ENCODE measurements at places on chromosomes 1 and 21.

DNA sequence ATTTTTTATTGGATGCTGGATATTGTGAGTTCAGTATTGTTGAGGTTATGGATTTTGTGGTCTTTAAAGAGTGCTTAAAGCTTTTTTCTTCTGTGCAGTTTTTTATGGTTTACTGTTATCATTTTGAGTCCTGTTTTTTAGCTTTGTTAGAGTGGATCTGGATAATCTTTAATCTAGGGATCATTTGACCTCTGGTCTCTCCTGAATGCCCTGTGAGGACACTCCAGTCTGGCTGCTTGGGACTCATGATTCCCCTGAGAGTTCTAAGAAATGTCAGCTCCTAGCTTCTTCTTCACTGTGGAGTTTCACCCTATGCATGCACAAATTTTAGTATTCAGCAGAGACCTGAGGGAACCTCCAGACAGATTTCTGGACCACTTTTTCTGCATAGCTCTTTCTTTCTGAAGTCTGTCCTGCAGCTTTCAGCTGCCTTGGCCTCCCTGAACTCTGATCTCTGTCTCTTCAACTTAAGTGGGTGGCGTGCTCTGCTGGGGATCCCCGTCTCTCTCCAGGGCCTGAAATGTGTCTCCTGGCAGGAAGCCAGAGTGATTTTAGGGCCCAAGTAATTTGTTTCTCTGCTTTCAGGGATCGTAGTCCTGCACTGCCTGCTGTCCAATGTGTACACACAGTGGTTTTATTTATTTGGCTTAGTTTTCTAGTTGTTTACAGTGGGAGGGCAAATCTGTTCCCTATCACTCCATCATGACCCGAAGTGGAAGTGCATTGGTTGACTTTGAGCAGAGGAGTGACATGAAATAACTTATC, 14.7 kb downstream of the PEX14 start:
- DNase-seq, result peak; percentile 24
- no peaks in the 10 kb centered on the region for H3K27me3 ChIP-seq
- peaks cover 2% of the 10 kb centered on the region for H3K4me1 ChIP-seq
- no peak overlapping the region for H3K4me3 ChIP-seq

DNA sequence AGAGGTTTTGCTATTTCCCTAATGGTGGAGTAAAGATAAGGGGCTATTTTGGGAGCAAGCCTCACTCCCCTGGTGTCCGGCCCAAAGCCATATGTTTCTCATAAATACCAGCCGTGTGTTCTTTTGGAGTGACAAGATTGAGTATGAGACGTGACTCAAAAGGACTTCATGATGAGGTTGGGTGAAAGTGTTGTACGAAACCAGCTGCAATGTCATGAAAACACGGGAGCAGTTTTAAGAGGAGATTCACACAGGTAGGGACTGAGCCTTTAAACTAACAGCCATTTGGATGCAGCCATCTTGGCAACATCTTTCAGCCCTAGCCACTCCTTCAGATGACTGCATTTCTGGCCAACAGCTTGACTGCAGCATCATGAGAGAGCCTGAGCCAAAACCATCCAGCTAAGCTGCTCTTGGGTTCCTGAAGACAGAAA, 532.3 kb upstream of the USP24 start:
- no peak overlapping the region for H3K4me3 ChIP-seq
- no peak for DNase-seq
- no peaks in the 10 kb centered on the region for H3K4me1 ChIP-seq

GRCh38 chr1:92907949-92908684, 53.1 kb downstream of the DIPK1A start:
- no peaks in the 10 kb centered on the region for H3K4me1 ChIP-seq
- DNase-seq, result peak; percentile 22
- H3K27ac ChIP-seq, result no peak overlapping the region
- H3K4me3 ChIP-seq, result no peak overlapping the region
- no peaks in the 10 kb centered on the region for H3K36me3 ChIP-seq

DNA sequence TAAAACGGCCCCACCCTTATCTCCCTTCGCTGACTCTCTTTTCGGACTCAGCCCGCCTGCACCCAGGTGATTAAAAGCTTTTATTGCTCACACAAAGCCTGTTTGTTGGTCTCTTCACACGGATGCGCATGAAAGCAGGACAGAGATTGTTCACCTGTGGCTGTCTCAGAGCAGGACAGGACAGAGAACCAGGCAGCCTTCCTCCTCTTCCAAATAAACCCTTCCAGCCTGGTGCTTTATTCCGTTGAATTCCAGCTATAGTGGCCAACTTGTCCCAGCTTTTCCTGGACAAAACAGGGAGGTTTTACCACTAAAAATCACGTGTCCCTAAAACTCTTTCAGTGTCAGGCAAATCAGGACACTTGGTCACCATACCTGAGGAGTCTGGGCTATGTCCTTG, 9.5 kb upstream of the DMRTB1 start:
- no peaks in the 10 kb centered on the region for H3K36me3 ChIP-seq
- H3K4me3 ChIP-seq, result no peak overlapping the region
- no peak overlapping the region for H3K27ac ChIP-seq
- peaks cover 6% of the 10 kb centered on the region for H3K4me1 ChIP-seq
- no peak for DNase-seq

- no peaks in the 10 kb centered on the region for H3K4me1 ChIP-seq
- no peak for DNase-seq
These were observed 1471.7 kb upstream of the B3GALT2 start for GRCh38 chr1:194658090-194658439.

DNA sequence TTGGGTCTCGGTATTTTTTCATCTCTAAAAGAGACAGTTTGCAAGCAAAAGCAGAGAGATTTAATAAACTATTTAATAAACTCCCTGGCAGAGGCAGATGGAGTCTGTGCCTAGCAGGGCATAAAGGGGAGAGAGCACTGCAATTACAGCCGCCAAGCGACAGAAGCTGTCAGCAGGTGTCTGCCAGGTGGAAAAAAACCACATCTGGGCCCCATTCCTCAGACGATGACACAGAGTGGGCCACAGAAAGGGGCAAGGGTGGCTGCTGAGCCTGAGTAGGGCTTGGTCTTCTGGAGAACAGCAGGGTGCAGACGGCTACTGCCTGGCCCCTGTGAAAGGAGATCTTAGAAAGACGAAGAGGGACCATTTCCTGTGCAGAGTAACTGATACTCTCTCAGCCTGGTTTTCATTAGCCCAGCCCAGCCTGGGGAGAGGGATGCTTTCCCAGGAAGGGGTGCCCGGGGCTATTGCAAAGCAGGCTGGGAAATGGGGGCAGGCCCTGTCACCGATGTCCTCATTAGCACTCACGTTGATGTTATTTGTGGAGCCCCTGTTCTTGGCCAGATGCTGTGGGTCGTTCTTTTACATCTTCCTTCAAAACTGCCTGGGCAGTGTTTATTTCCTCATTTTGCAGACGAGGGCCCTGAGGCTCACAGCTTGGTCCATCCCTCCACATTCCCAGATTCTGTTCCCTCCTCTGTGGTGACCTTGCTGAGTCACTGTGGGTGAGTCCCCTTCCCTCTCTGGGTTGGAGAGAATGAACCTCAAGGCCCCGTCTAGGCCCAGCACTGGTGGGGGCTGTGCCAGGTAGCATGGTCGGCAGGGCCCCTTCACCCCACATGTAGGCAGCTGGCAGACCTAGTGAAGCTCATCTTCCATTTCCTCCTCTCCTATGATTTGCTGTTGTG, 472.7 kb downstream of the PTPRU start:
- H3K36me3 ChIP-seq, result no peaks in the 10 kb centered on the region
- peak overlapping the region; percentile 98 for H3K27ac ChIP-seq
- DNase-seq, result peak; percentile 64
- H3K27me3 ChIP-seq, result peaks cover 17% of the 10 kb centered on the region
- H3K4me1 ChIP-seq, result peaks cover 41% of the 10 kb centered on the region

GRCh38 chr1:229508823-229509337, 739 bp upstream of the NUP133 start:
- DNase-seq, result no peak
- H3K36me3 ChIP-seq, result peaks cover 3% of the 10 kb centered on the region
- H3K27me3 ChIP-seq, result no peaks in the 10 kb centered on the region
- H3K4me1 ChIP-seq, result peaks cover 7% of the 10 kb centered on the region
- H3K27ac ChIP-seq, result peak overlapping the region; percentile 80
